ENCODE measurements at places on chromosomes 1 and 21. TPM values are rescaled to one million over a fixed set of nuclear protein-coding genes. Genes with fewer than 3 reads are reported as not detected.

Gene OR2T29
- total RNA-seq, result not detected

DNA sequence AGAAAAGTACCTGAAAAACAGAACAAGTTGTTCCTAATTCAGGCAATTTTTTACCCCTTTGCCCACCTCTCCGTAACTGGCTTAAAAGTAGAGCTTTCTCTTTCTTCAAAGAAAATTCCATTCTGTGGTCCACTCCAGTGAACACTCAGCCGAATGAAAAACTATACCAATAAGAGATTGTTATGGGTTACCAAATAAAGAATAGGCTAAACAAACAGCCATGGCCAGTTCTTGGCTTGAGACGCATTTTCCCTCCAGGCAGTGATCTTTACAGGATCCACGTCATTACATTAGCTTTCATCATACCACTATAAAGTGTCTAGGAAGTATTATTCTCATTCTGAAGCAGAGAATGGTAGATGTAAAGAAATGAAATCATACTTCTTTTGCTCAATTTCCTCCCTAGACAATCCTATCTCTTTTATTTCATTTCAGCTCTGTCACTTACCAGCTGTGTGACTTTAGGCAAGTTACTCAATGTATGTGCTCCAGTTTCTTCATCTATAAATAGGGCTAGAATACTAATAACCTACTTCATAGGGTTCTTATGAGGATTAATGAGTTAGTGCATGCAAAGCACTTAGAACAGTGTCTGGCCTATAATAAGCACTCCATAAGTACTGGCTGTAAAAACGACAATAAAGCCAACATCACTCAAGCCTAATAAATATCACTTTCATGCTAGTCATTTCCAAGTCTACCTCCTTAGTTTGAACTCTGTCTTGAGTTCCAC is 26.5 kb upstream of the TRIM45 start:
- no peak for DNase-seq
- peak overlapping the region; percentile 77 for H3K27ac ChIP-seq
- peaks cover 29% of the 10 kb centered on the region for H3K4me1 ChIP-seq
- H3K27me3 ChIP-seq, result no peaks in the 10 kb centered on the region
- no peaks in the 10 kb centered on the region for H3K36me3 ChIP-seq

Gene OXCT2
- total RNA-seq, result 4.3 TPM

GRCh38 chr1:192629612-192630011 is 6.3 kb upstream of the RGS13 start:
- H3K4me1 ChIP-seq, result no peaks in the 10 kb centered on the region
- H3K27ac ChIP-seq, result no peak overlapping the region
- no peaks in the 10 kb centered on the region for H3K36me3 ChIP-seq
- DNase-seq, result no peak
- H3K27me3 ChIP-seq, result no peaks in the 10 kb centered on the region

Gene FAM163A
- total RNA-seq, result not detected

GRCh38 chr1:245682638-245683628 is 528.1 kb downstream of the KIF26B start:
- H3K36me3 ChIP-seq, result no peaks in the 10 kb centered on the region
- no peak overlapping the region for H3K27ac ChIP-seq
- no peak overlapping the region for H3K4me3 ChIP-seq
- H3K27me3 ChIP-seq, result no peaks in the 10 kb centered on the region
- H3K4me1 ChIP-seq, result no peaks in the 10 kb centered on the region

Gene CD1B
- total RNA-seq, result 0.13 TPM

Gene ETV3L
- total RNA-seq, result not detected

GRCh38 chr1:32350785-32351398 is 11.4 kb downstream of the FAM229A start:
- H3K4me1 ChIP-seq, result peaks cover 23% of the 10 kb centered on the region
- no peaks in the 10 kb centered on the region for H3K27me3 ChIP-seq
- H3K4me3 ChIP-seq, result peak overlapping the region; percentile 92
- DNase-seq, result peak; percentile 89
- peak overlapping the region; percentile 86 for H3K27ac ChIP-seq

Gene C1orf185
- total RNA-seq, result not detected

- 0 out of 2 replicates have a peak overlapping the region, but pooled peaks have one; percentile 11 for H3K4me3 ChIP-seq
- peak; percentile 36 for DNase-seq
Observed at GRCh38 chr1:16116002-16116401, 39.9 kb downstream of the EPHA2 start.

Gene PDZK1IP1
- total RNA-seq, result not detected

DNA sequence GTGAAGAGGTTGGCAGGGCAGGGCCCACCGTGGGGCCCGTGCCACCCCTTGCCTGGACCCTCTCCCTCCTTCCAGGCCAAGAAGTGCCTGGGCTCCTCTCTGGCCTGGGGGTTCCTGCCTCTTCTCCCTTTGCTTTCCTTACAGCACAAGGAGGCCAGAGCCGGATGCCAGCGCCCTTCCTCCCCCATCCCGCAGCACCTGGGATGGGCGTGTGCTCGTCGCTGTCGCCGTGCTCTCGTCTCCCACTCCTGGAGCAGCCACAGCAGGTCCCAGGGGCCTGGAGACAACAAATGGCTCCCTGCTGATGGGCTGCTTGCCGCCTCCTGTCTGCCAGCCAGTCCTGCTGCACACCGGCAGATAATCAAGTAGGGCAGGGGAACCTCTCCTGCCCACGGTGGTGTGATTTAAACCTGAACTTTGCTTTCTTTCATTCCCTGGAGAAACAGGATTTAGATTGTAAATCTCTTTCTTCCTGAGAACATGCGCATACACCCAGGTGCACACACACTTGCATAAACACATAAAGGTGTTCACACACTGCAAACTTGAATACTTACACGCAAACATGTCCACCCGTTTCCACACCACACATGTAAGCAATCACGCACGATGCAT is 50.8 kb upstream of the POU3F1 start:
- H3K4me3 ChIP-seq, result no peak overlapping the region
- no peak for DNase-seq
- peaks cover 3% of the 10 kb centered on the region for H3K4me1 ChIP-seq
- H3K27ac ChIP-seq, result no peak overlapping the region

GRCh38 chr21:43211760-43212115 is 42.9 kb downstream of the CRYAA start:
- no peak overlapping the region for H3K4me3 ChIP-seq
- no peak overlapping the region for H3K27ac ChIP-seq
- no peaks in the 10 kb centered on the region for H3K4me1 ChIP-seq
- DNase-seq, result no peak
- no peaks in the 10 kb centered on the region for H3K36me3 ChIP-seq

DNA sequence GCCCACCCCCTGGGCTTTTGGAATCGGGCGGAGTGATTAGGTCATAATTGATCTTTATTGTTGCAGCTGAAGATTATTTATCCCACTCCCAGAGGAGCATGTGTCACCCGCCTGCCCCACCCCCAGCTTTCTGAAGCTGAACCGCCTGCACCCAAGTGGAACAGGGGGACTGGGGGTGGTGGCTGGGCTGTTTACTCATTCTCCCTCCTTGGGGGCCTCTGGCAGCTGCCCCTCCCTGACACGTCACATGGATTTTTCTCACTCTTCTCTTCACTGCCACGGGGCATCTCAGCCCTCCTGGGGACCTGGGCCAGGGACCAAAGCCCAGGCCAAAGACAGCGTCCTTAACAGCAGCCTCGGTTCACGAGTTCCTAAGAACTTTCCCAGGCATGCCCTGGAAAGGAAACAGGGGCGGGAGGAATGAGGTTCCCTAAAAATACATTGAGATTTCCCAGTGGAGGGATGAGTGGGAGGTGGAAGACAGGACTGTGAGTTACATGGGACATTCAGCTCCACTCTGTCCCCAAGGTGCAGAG is 31.6 kb upstream of the SOX13 start:
- H3K36me3 ChIP-seq, result no peaks in the 10 kb centered on the region
- H3K27me3 ChIP-seq, result peaks cover 10% of the 10 kb centered on the region

GRCh38 chr1:18874036-18874435 is 14.6 kb upstream of the TAS1R2 start:
- H3K4me1 ChIP-seq, result no peaks in the 10 kb centered on the region
- DNase-seq, result no peak
- peaks cover 3% of the 10 kb centered on the region for H3K27me3 ChIP-seq
- H3K27ac ChIP-seq, result no peak overlapping the region
- H3K4me3 ChIP-seq, result no peak overlapping the region

- H3K27me3 ChIP-seq, result no peaks in the 10 kb centered on the region
- no peak for DNase-seq
- H3K4me3 ChIP-seq, result no peak overlapping the region
- peaks cover 21% of the 10 kb centered on the region for H3K36me3 ChIP-seq
- H3K27ac ChIP-seq, result no peak overlapping the region
- no peaks in the 10 kb centered on the region for H3K4me1 ChIP-seq
Observed at GRCh38 chr1:23111600-23112535, 56.8 kb downstream of the LUZP1 start.

GRCh38 chr21:37912616-37913015 is 3.6 kb downstream of the KCNJ6 start:
- no peaks in the 10 kb centered on the region for H3K4me1 ChIP-seq
- no peak overlapping the region for H3K27ac ChIP-seq
- DNase-seq, result no peak
- no peak overlapping the region for H3K4me3 ChIP-seq
- H3K27me3 ChIP-seq, result no peaks in the 10 kb centered on the region
- no peaks in the 10 kb centered on the region for H3K36me3 ChIP-seq

GRCh38 chr1:59013276-59013927 is 229.6 kb upstream of the JUN start:
- no peaks in the 10 kb centered on the region for H3K36me3 ChIP-seq
- DNase-seq, result peak; percentile 46
- H3K4me1 ChIP-seq, result peaks cover 29% of the 10 kb centered on the region
- H3K4me3 ChIP-seq, result peak overlapping the region; percentile 37
- H3K27me3 ChIP-seq, result no peaks in the 10 kb centered on the region

Gene SMIM12
- 34.4 TPM for total RNA-seq

DNA sequence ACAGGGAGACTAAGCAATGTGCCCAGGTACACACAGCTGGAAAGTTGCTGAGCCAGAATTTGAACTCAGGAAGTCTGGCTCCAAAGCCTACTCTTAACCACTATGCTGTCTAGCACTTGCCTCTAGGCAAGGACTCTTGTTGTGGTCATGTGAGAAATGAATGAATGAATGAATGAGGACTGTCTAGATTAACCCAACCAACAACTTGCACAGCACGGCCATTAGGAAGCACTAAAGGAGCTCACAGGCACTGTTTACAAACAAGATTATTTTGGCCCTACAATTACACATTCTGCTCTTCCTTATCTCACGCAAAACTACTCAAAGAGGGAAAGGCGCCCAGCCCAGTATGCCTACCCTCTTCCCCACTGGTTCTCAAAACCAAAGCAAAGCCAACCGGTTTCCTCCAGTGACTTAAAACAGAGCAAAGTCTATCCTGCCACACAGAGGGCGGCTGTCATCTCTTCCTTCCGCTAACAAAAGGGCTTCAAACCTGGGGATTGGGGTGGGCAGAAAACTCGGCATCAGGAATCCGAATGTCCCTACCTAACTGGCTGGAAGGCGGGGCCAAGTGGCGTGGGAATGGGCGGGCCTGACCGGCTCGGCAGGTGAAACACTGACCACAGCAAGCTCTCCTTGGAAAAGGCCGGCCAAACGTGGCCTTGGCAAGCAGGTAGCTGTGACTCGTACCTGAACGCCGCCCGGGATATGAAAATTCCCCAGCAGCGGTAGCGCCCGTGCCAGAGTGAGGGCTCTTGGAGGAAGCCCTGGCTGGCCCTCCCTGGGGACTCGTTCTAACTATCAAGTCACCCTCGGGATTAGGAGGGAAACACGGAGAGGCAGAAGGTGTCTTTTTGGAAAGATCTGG is 948 bp downstream of the STK40 start:
- H3K4me3 ChIP-seq, result peak overlapping the region; percentile 85
- no peaks in the 10 kb centered on the region for H3K27me3 ChIP-seq
- peak; percentile 40 for DNase-seq
- no peaks in the 10 kb centered on the region for H3K36me3 ChIP-seq
- no peak overlapping the region for H3K27ac ChIP-seq

DNA sequence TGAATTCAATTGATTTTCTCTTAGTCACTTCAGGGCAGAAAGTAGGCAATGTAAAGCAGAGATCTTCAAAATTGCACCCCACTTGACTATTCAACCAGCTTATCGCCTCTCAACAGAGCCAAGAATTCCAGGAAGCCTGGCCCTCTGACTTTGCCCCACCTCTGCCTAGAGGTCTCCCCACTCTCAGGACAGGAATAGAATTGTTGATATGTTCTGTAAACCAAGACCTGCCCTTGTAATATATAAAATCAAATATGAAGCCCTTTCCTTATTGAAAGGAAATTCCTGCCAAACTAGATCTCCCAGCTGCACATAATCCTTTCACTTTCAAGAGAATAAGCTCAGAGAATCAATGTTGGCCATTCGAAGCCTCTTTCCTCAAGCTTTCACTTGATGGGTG is 116.1 kb upstream of the DPT start:
- H3K27me3 ChIP-seq, result no peaks in the 10 kb centered on the region
- no peak overlapping the region for H3K27ac ChIP-seq
- H3K4me1 ChIP-seq, result peaks cover 5% of the 10 kb centered on the region
- no peaks in the 10 kb centered on the region for H3K36me3 ChIP-seq

- no peak overlapping the region for H3K4me3 ChIP-seq
- H3K27me3 ChIP-seq, result no peaks in the 10 kb centered on the region
- DNase-seq, result no peak
- peaks cover 7% of the 10 kb centered on the region for H3K36me3 ChIP-seq
- no peaks in the 10 kb centered on the region for H3K4me1 ChIP-seq
- no peak overlapping the region for H3K27ac ChIP-seq
Observed at GRCh38 chr1:178916448-178917174, 45.7 kb upstream of the ANGPTL1 start.

Measured in SJCRH30 (cell line).